Small intestine (tissue), 16 donors: ENCODE measurements at places on chromosomes 16 and 17.

- no peak for DNase-seq
These were observed 10.7 kb upstream of the GSDMA start for GRCh38 chr17:39951924-39952679.

DNA sequence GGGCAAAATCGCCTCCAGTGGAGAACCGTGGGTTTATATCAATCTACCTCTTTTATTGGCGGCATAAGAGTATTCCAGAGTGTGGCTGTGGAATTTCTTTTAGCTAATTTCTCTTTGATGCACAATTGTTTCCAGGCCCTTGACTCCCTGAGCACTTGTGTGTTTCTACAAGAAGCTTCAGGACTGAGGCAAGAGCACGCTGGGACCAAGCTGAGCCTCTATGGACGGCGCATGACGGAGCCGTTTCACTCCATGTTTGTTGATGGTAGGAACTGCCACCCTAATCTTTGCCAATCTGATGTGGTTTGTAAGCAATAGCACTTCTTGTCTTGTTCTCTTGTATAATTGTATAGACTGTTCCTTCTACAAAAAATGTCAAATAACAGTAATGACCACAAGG, 11.2 kb upstream of the ANKRD40CL start:
- no peak for DNase-seq

GRCh38 chr17:60455378-60455777, 33.1 kb downstream of the CHCT1 start:
- DNase-seq, result no peak

- DNase-seq, result no peak
These were observed 45.7 kb upstream of the KPNB1 start for GRCh38 chr17:47603830-47604597.

DNA sequence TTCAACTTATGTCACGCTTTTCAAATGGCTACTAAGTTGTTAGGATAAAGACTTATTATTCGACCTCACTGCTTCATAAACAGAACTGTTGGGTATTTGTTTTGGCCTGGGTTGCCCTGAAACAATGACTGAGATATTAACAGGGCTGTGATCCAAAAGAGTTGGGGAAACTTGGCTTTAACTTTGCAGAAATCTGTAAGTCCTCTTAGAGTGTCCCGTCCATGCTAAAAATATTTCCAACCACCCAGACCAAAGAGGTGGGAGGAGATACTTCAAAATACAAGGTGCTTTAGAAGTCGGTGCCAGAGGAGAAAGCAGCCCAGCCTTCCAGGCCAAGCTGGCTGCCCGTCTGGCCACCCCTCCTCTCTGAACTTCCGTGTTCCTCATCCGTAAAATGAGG, 16.1 kb upstream of the SPATA32 start:
- no peak for DNase-seq

DNA sequence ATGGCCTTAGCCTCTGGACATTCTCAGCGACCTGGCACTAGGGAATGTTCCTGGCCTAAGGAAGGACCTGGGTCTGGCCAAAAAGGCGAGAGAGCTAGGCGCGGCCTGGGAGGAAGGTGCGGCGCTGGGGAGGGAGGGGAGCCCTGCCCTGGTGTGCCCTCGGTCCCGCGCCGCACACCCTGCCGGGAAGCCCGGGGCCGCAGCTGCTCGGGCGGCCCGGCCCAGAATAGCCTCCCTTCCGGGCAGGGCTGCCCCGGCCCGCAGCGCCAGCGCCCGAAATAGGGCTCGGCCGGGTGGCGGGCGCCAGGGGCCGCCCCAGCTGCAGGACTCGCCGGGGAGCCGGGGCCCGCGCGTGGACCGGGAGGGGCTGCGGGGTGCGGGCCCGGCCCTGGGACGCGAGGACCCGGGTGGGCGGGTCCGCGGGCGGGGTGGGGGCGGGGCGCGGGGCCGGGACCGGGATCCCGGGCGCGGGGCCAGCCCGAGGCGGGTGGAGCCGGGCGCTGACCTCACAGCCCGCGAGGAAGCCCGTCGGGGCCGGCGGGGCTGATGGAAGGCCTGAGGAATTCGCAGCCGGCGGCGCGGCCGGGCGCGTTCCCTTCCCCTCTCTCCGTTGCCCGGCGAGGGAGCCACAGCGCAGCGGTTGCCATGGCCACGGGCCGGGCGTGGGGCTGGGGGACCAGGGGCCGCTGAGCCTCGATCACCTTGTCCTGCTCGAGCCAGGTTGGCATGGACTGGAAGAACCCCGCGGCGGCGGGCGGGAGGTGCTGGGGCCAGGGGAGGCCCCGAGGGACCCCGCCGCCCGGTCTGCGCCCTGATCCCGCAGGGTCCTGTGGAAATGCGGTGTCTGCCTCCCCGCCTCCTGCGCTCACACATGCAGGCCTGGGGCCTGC, 18.1 kb downstream of the SOCS3 start:
- DNase-seq, result peak; percentile 82

DNA sequence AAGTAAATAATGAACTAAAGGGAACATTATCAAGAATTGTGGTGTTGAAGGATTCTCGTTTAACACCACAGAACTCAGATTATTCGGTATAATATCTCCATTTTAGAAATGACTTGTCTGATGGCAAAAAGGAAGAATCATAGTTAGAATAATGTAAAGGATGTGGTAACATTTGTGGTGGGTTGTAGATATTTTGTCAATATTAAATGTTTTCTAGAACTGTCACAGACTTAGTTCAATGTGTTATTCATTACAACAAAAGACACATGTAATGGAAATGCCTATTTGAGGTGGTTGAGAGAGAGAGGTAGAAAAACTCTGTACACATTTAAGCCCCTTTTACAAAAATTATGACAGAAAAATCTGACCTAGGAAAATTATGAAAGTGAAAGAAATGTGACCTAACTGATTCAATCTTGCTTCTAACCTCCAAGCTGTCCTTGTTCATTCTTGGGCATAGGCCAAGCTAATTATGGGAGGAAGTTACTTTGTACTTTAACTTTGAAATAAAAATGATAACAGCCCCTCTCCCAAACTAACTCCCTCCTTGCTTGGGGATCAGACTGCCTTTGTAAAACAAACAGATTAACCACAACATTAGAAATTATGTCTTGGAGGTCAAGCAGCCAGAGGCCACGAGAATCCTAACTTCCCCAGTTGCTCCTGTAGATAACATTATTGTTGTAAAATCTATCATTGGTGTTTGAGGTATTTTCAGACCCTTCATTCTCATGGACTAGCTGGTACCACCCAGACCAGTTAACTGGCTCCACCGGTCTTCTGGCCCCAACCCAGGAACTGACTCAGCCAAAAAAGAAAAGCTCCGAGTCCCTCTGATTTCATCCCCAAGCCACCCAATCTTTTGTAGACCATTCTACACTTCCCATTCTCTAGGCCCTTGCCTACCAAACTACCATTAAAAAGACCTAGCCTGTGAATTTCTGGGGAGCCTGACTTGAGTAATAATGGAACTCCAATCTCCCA, 1287.8 kb upstream of the CDH8 start:
- DNase-seq, result no peak

GRCh38 chr17:64172510-64172909, 42.6 kb upstream of the ERN1 start:
- no peak for DNase-seq

GRCh38 chr17:37221865-37222264, 153.9 kb upstream of the C17orf78 start:
- DNase-seq, result no peak

DNA sequence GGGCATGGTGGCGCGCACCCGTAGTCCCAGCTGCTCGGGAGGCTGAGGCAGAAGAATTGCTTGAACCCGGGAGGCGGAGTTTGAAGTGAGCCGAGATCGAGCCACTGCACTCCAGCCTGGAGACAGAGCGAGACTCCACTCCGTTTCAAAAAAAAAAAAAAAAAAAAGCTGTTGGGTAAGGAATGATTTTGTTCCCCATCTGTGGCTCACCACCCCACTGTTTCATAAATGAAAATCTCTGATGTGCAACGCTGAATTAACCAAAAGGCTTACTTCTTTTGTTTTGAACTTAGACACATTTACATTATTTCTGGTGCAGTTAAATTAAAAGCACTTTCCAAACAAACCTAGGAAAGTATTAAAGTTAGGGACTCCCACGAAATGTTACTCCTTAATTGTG, 1.2 kb upstream of the METTL9 start:
- no peak for DNase-seq

DNA sequence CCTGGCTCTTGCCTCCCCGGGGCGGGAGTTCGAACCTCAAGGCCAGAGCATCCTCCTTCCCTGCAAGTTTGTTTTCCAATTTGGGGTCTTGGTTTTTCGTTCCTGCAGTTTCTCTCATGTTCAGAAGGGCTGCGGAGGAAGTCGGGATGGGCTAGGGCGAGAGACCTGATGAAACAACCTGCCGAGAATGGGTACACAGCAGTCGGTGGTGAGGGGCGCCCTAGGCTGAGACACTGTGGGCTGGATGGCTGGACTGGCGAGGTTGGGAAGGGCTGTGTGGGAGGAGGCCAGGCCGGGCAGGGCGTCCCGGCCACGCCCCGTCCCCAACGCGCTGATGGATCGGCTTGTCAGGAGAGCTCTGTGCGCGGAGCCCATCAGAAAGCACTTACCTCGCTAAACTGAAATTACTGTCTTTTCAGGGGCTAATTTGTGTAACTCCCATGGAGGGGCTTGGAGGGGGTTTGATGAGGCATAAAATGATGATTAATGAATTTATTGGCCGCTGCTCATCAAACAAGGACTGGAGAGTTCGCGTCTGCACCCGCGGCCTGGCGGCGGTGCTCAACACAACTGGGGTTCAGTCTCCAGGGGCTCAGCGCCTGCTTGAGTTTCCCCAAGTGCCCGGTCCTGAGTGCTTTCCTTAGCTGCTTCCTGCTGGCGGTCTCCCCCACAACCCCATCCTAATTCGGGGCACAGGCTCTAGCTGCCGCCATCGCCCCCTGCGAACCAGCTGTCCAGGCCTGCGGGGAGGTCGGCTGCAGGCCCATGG, 9.0 kb downstream of the IRX5 start:
- DNase-seq, result no peak

GRCh38 chr17:50832267-50832863, 3.0 kb upstream of the WFIKKN2 start:
- no peak for DNase-seq

DNA sequence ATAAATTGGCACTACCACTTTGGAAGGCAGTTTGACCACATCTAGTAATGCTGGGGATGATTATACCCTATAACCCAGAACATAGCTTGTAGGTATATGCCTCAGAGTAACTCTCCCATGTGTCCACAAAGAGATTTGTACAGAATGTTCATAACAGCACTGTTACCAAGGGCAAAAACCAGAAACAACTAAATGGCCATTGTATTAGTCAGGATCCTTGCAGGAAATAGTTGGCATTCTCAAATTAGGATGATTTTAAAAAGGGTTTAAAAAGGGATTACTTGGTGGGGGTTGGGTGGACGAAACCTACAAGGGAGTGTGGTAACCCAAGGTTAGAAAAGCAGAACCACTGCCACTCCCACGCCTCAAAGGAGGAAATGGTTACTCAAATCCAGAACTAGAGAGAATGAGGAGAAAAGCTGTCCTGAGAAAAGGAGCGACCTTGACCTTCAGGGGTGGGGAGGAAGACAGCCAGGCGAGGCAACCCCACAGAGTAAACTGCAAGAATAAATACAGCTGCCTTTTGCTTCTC, 2.1 kb downstream of the CPPED1 start:
- DNase-seq, result peak; percentile 1
